Stomach (tissue), 19 donors: ENCODE measurements at places on chromosomes 3 and 15. TPM values are rescaled to one million over a fixed set of nuclear protein-coding genes. Genes with fewer than 3 reads are reported as not detected.

DNA sequence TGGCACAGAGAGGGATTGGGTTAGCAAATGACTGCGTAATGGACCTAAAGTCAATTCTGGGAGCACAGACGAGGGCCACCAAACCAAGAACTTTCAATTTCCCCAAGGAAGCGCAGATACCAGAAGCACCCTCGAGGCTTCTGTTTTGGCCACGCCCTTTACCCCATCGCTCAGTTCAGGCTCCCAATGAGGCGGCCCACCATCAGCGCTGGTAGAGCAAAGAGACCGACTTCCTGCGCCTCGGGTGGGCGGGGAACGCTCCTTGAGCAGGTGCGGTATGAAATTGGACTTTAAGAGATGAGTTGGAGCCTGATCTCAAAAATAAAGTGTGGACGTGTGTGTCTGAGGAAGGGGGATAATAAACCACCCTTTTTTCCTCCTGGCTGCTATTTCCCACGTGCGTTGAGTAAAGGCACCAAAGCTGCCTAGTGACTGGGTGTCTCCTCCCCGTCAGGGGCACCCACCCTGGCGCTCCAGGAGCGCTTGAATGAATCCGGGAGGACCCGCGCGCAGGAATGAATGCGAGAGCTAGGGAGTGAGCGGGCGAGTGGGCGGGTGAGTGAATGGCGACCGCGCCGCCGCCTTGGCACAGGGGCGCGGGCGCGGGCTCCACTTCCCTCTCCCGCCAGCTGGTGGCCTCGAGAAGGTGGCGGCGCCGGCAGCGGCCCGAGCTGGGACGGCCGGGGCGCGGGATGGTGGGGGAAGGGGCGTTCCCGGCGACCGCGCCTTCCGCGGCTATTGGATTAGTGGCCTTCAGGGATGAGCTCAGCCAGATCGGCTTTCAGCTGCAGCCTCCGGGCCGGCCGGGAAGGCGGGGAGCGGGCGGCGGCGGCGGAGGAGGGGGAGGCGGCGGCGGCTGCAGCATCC is at the start of gene SPSB4:
Gene SPSB4, plus strand, starts transcription at position 772 of the 867 bp plus-strand sequence. CDS start 14,758 bp downstream, outside the sequence.
- H3K27me3 ChIP-seq = peaks cover 43% of the 10 kb centered on the region
- DNase-seq = no peak
- H3K27ac ChIP-seq = no peak within 1 kb of the TSS
- peak within 1 kb of the TSS; percentile 41 for H3K4me3 ChIP-seq
- H3K4me1 ChIP-seq = peaks cover 20% of the 10 kb centered on the region

GRCh38 chr3:196740481-196741248 is 1.0 kb downstream of the PAK2 start:
- no peaks in the 10 kb centered on the region for H3K36me3 ChIP-seq
- peak overlapping the region; percentile 91 for H3K27ac ChIP-seq
- no peaks in the 10 kb centered on the region for H3K27me3 ChIP-seq
- H3K4me3 ChIP-seq = peak overlapping the region; percentile 93
- H3K4me1 ChIP-seq = peaks cover 16% of the 10 kb centered on the region
- no peak for DNase-seq

DNA sequence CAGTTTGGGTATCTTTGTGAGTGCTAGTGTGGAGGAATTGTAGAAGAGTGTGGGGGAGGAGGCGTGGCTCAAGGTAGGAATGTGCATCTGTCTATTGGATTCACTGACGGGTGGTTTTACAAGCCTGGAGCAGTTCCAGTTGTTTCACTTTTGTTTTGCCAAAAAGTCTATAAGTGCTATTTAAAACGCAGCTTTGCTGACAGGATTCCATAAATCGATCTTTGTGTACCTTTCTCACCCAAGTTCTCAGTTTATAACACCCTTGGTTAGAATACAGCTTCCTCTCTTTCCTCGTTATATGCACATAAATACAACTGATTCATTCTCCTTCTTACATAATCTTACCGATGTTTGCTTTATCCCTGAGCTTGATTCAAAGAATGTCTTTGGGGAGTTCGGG is 123.2 kb upstream of the UBE2E2 start:
- no peak for DNase-seq
- H3K36me3 ChIP-seq = no peaks in the 10 kb centered on the region
- H3K27ac ChIP-seq = no peak overlapping the region
- peak overlapping the region; percentile 9 for H3K4me3 ChIP-seq
- H3K4me1 ChIP-seq = peaks cover 10% of the 10 kb centered on the region
- H3K27me3 ChIP-seq = no peaks in the 10 kb centered on the region

DNA sequence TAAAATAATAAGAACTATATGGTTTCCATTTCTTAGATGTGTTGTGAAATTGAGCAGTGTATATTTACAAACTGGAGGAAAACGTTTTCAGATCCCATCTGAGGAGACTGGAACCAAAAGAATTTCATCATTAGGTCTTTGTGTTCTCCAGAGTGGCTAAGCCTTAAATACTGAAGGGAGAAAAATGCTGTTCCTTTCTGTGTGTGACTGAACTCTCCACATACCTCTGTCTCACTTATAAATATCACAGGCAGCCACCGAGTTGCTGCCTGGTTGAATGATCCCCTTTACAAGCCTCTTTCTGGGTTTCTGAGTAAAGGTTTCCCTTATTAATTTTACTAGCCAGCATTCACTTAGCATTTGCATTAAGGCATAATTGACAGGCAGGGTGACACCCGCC is 913.9 kb upstream of the NR2F2 start:
- H3K4me1 ChIP-seq = no peaks in the 10 kb centered on the region
- H3K4me3 ChIP-seq = no peak overlapping the region
- no peaks in the 10 kb centered on the region for H3K36me3 ChIP-seq
- no peak overlapping the region for H3K27ac ChIP-seq
- no peak for DNase-seq

DNA sequence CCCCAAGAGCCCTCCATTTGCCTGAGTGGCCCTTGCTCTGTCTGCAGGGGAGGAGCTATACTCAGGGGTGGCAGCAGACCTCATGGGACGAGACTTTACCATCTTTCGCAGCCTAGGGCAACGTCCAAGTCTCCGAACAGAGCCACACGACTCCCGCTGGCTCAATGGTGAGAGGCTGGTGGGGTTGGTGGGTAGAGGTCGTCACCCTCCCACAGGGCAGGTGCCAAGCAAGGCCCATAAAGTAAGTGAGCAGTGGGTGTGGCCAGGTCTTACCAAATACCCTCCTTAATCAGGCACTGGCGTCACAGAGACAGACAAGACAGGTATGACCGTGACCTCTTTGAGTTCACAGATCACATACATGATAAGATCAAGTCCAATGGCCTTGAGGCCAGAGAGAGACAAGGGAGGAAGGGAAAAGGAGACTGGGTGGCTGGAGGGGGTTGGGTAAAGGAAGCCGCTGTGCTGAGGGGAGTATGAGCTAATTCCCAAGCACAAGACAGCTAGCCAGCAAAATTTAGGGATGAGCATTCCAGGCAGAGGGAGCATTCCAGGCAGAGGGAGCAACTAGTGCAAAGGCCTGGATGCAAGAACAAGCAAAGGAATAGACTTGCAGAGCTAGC is 2.5 kb downstream of the SEMA3B start:
- H3K36me3 ChIP-seq = peaks cover 10% of the 10 kb centered on the region
- H3K4me3 ChIP-seq = peak overlapping the region; percentile 44
- H3K27me3 ChIP-seq = peaks cover 39% of the 10 kb centered on the region

DNA sequence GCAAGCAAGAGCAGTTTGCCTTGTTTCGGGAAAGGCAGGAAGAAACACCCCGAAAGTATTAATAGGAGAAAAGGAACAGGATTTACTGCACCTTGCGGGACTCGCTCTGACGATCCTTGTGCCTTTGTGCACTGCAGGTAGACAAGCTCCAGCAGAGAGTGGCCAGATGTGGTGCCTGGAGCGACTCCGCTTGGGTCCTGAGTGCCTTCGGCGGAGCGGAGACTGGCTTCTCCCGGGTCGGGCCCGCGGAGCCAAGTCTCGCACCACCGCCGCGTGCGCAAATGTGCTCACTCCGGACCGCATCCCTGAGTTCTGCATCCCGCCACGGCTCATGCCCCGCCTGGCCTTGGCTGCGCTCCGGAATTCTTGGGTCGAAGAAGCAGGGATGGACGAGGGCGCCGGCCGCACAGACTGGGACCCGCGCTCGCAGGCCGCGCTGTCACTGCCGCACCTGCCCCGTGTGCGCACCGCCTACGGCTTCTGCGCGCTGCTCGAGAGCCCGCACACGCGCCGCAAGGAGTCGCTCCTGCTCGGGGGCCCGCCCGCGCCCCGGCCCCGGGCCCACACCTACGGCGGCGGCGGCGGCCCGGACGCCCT is 769 bp downstream of the C2CD4A start:
- H3K27me3 ChIP-seq = no peaks in the 10 kb centered on the region
- H3K36me3 ChIP-seq = no peaks in the 10 kb centered on the region
- peak; percentile 53 for DNase-seq
- H3K4me3 ChIP-seq = peak overlapping the region; percentile 60
- H3K4me1 ChIP-seq = peaks cover 52% of the 10 kb centered on the region
- peak overlapping the region; percentile 82 for H3K27ac ChIP-seq

DNA sequence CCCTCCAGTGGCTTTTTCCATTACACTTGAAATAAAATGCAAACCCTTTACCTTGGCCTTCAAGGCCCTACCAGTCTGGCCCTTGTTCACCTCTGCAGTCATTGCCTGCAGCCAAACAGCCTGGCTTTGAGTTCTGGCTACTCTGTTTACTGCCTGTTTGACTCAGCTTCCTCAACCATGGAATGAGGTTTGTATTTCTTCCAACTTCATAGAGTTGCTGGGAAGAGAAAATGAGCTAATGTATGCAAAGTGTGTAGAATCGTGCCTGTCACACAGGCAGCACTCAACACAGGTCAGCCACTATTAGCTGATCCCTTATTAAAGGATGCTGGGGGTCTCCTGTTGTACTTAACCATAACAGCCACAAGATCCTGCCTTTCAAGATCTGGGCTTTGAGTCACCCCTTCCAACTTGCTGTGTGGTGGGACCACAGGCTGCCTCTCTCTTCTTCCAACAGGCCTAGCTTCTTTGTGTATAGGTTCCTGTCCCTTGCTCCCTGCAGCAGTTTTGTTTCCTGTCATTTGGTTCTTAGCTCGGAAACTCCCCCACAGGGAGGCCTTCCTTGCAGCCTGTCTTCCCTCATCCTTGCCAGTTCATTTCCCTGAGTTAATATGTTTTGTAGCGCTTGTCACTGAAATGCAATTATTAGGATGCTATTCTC is 6.4 kb downstream of the MED12L start:
- DNase-seq = no peak
- H3K36me3 ChIP-seq = no peaks in the 10 kb centered on the region

NSUN3 gene
- total RNA-seq = 22.2 TPM

DNA sequence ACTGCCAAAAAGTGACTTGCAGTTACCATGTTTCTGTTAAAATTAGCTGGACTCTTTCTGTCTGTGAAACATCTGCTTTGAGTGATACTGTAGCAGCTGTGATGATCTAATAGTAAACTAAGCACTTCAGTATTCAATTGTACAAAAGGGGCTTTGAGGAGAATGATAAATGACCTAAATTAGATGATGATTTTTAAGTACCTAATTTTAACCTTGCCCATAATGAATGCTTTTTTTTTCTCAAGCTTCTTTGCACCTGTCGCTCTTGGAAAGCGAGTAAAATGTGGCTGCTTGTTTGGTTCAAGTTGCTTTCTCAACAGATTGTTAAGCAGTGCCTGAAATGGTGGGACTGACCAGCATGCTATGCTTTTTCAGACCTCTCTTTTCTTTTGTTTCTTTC is 752.3 kb downstream of the EPHA3 start:
- DNase-seq = no peak
- no peaks in the 10 kb centered on the region for H3K36me3 ChIP-seq
- no peak overlapping the region for H3K4me3 ChIP-seq

DNA sequence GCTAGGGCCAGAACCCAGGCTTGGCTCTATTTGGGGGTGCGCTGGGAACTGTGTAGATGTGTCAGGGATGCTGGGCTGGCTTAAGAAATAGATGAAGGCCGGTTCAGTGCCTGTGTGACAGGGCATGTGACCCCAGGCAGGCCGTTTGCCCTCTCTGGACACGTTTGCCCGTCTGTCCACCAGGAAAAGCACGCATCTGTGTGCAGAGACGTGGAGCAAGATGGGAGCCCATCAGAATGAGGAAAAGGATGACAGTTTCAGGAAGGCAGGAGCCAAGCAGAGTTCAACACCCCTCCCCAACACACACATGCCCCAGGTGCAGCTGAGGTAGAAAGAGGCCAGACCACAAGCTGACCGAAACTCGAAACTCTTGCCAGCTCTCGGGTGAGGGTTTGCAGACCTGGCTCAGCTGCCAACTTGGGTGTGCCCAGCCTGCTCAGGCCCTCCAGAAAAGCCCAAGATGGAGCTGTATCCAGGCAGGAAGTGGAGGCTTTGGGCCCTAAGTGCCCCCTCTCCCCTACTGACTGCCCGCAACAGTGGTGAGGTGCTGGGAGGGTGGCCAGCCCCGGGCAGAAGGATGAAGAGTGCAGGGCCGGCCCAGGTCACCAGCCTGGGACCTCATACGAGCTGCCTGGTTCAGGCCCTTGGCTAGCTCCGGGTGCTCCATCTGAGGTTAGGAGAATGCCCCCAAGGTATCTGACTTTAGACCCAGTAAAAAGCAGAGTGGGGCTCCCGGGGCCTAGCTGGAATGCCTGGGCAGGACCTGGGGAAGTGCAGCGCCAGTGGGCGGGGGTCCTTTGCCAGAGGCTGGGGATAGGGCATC is 10.2 kb upstream of the MESP1 start:
- no peaks in the 10 kb centered on the region for H3K36me3 ChIP-seq
- H3K27ac ChIP-seq = peak overlapping the region; percentile 73
- DNase-seq = peak; percentile 84
- H3K4me3 ChIP-seq = no peak overlapping the region
- no peaks in the 10 kb centered on the region for H3K27me3 ChIP-seq
- H3K4me1 ChIP-seq = no peaks in the 10 kb centered on the region

GRCh38 chr15:81270781-81271491 is 53.0 kb downstream of the STARD5 start:
- no peaks in the 10 kb centered on the region for H3K27me3 ChIP-seq
- no peak overlapping the region for H3K4me3 ChIP-seq
- no peak overlapping the region for H3K27ac ChIP-seq
- H3K4me1 ChIP-seq = peaks cover 14% of the 10 kb centered on the region
- no peaks in the 10 kb centered on the region for H3K36me3 ChIP-seq

SLC7A14 gene
- not detected for total RNA-seq

LDHAL6B gene
- total RNA-seq = not detected

GRCh38 chr3:29568355-29568754 is 287.5 kb downstream of the RBMS3 start:
- no peak for DNase-seq
- H3K27me3 ChIP-seq = no peaks in the 10 kb centered on the region
- no peaks in the 10 kb centered on the region for H3K36me3 ChIP-seq
- H3K4me3 ChIP-seq = no peak overlapping the region
- H3K4me1 ChIP-seq = no peaks in the 10 kb centered on the region

PPP4R2 gene
- 12.8 TPM for total RNA-seq

DNA sequence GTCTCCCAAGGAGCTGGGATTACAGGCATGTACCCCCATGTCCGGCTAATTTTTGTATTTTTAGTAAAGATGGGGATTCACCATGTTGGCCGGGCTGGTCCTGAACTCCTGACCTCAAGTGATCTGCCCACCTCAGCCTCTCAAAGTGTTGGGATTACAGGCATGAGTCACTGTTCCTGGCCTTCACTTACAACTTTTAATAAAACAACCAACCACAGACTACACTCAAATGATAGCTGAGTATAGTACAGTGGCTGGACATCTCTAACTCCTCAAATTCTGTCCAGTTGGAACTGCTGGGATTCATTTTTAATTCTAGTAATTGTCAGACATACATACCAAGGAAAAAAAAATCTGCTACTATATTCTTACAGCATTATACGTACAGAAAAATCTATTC is 71.0 kb downstream of the PBRM1 start:
- peaks cover 96% of the 10 kb centered on the region for H3K36me3 ChIP-seq
- no peaks in the 10 kb centered on the region for H3K27me3 ChIP-seq
- no peak overlapping the region for H3K4me3 ChIP-seq
- H3K4me1 ChIP-seq = no peaks in the 10 kb centered on the region
- no peak overlapping the region for H3K27ac ChIP-seq
- no peak for DNase-seq

PLOD2 gene
- total RNA-seq = 99.5 TPM

- H3K27me3 ChIP-seq = no peaks in the 10 kb centered on the region
- DNase-seq = no peak
- H3K27ac ChIP-seq = no peak overlapping the region
- H3K4me1 ChIP-seq = peaks cover 6% of the 10 kb centered on the region
- no peaks in the 10 kb centered on the region for H3K36me3 ChIP-seq
Measured at GRCh38 chr3:17844236-17844635, 101.8 kb upstream of the TBC1D5 start.
